HCEC 1CT (cell line): ENCODE measurements at places on chromosomes 2 and 18.
A peak's percentile ranks its signal among the peaks of the same experiment; 100 is the strongest.

GRCh38 chr2:70440621-70441020, 113.0 kb downstream of the TGFA start:
- DNase-seq = no peak

DNA sequence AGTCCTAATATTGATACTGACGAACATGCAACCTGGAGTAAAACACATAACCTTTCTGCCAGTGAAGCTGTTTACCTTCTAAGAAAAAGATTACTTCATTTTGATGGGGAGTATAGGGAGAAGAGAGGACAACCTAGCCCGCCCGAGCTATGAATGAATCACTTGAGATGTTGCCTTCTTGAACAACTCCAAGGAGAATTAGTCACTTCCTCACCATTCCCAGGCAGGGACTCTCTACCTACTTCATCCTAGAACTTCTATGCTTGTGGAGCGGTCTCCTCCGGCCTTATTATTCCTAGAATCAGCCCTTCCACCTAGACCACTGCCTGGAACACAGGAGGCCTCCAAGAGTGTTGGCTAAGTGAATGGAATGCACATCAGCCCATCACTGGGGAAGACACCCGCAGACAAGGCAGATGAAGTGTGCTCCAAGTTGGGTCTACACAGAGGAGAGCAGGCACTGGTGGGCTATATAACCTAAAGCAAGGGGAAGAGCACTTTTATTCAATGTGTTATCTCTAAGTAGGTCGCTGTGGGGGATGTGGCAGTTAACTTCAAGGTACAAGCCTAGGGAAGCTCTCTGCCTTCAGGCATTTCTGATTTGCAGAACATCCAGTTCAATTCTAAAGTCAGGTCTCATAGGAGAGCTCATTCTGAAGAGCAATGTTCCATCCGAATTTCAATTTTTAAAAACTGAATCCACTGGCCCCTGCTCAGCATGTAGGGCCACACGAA, 57.4 kb downstream of the STK39 start:
- peak; percentile 79 for DNase-seq

DNA sequence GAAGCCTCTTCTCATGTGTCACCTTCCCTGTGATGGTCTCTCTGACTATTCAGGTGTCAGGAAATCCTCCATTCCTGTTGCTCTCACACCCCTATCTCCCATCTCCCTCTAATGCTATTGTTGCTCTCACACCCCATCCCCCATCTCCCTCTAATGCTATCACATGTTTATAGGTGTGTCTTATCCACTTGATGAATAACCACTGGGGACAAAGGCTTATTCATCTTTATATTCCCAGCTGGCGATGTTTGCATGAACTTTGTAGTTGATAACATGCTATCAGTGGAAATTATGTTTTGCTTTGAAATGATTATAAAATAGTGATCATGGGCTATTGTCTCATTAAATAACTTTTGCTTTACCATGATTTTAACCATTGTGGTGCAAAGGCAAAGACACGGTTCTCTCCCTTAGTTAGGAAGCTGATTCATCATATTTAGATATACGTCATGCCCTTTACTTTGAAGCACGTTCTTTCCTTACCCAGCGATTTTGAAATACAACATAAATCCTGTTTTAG, 220.5 kb downstream of the PMAIP1 start:
- DNase-seq = no peak

DNA sequence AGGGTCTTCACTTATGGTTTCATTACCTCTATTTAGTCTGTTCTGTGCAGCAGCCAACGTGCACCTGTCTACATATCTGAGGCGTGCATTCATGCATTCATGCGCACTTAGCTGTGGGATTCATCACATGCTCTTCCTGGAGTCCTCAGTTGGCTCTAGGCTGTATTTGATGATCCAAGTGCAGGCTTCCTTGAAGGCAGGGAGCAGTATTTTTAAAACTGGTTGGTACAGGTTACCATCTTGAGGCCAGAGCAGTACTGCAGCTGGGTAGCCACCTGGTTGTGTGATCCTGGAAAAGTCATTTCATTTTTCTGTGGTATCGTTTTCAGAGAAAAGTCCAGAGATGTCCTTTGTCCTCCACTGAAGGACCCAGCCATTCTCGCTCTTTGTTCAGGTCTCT, 109.8 kb downstream of the EN1 start:
- DNase-seq = no peak

GRCh38 chr2:2799151-2799697, 468.1 kb upstream of the MYT1L start:
- no peak for DNase-seq
